ENCODE measurements at places on chromosomes 1 and 21. TPM values are rescaled to one million over a fixed set of nuclear protein-coding genes. Genes with fewer than 3 reads are reported as not detected.

MYOC gene
- not detected for total RNA-seq

MAB21L3 gene
- total RNA-seq, result 2.6 TPM

SOX13 gene
- 81.9 TPM for total RNA-seq

KCNH1 gene
- not detected for total RNA-seq

BEST4 gene
- total RNA-seq, result not detected

APOBEC4 gene
- total RNA-seq, result not detected

PLA2G2F gene
- 0.18 TPM for total RNA-seq

INAVA gene
- total RNA-seq, result 128 TPM

BNIPL gene
- total RNA-seq, result 2.4 TPM

SLC6A17 gene
- total RNA-seq, result not detected

OR2L8 gene
- not detected for total RNA-seq

C1orf87 gene
- not detected for total RNA-seq

SPATC1L gene
- 49.5 TPM for total RNA-seq

NCMAP gene
- 1.8 TPM for total RNA-seq

DOCK7 gene
- total RNA-seq, result 81.4 TPM

All from PC-3 (cell line).